Smooth muscle cell of trachea (primary cell): ENCODE measurements at places on chromosomes 2 and 18. TPM values are rescaled to one million over a fixed set of nuclear protein-coding genes. Genes with fewer than 3 reads are reported as not detected.

The SEPTIN10 gene
- total RNA-seq: 79.4 and 143 TPM in 2 replicates

The MOGAT1 gene
- not detected in 2 replicates for total RNA-seq

The RSAD2 gene
- total RNA-seq: 0.44 and 0.50 TPM in 2 replicates

The GKN2 gene
- not detected in 2 replicates for total RNA-seq

The AKAIN1 gene
- not detected in 2 replicates for total RNA-seq

The SLC4A3 gene
- 1.2 and 4.1 TPM in 2 replicates for total RNA-seq

The NETO1 gene
- total RNA-seq: 0.17 TPM in 1 of 2 replicates, not detected in the other

The FAP gene
- 112 and 143 TPM in 2 replicates for total RNA-seq

The SERPINB12 gene
- not detected in 2 replicates for total RNA-seq

The MEP1B gene
- total RNA-seq: 0.17 TPM in 1 of 2 replicates, not detected in the other

The STAT4 gene
- total RNA-seq: 0.99 and 1.2 TPM in 2 replicates

The SERPINB11 gene
- not detected in 2 replicates for total RNA-seq

The SLC9A4 gene
- total RNA-seq: not detected in 2 replicates

The RAB6D gene
- under 0.01 TPM in 1 of 2 replicates, not detected in the other for total RNA-seq

The C2orf42 gene
- 22.8 and 36.2 TPM in 2 replicates for total RNA-seq

The SP140 gene
- total RNA-seq: 0.33 and 0.87 TPM in 2 replicates

The CCL20 gene
- total RNA-seq: 2.2 TPM in 1 of 2 replicates, not detected in the other

The ELOA2 gene
- not detected in 2 replicates for total RNA-seq

The EML6 gene
- 0.15 and 0.66 TPM in 2 replicates for total RNA-seq

The CXCR4 gene
- 1.0 TPM in 1 of 2 replicates, not detected in the other for total RNA-seq

The SIX2 gene
- total RNA-seq: 0.17 TPM in 1 of 2 replicates, not detected in the other

The ADAM23 gene
- total RNA-seq: 10.6 and 13.2 TPM in 2 replicates

The GAL3ST2 gene
- total RNA-seq: 0.15 TPM in 1 of 2 replicates, not detected in the other

The EVA1A gene
- 18.0 and 32.1 TPM in 2 replicates for total RNA-seq

The UGT1A10 gene
- not detected in 2 replicates for total RNA-seq

The ACVR1C gene
- total RNA-seq: 0.44 and 0.50 TPM in 2 replicates

The USP34 gene
- 111 and 123 TPM in 2 replicates for total RNA-seq

The SCYGR4 gene
- not detected in 2 replicates for total RNA-seq

The VIT gene
- total RNA-seq: 1.2 and 2.3 TPM in 2 replicates

The CFAP221 gene
- not detected in 2 replicates for total RNA-seq

The LIPG gene
- 0.58 and 0.83 TPM in 2 replicates for total RNA-seq

The HOXD8 gene
- 0.33 and 0.44 TPM in 2 replicates for total RNA-seq

The INO80B gene
- total RNA-seq: 14.1 and 16.0 TPM in 2 replicates

The TGFA gene
- total RNA-seq: 0.73 TPM in 1 of 2 replicates, not detected in the other

The SERPINB5 gene
- total RNA-seq: 0.29 TPM in 1 of 2 replicates, not detected in the other

The RBFA gene
- 23.7 and 29.4 TPM in 2 replicates for total RNA-seq

The PLB1 gene
- 2.0 and 3.8 TPM in 2 replicates for total RNA-seq

The ACKR3 gene
- 0.73 and 3.0 TPM in 2 replicates for total RNA-seq

The DNAH7 gene
- total RNA-seq: 0.66 and 2.3 TPM in 2 replicates

The SP100 gene
- 106 and 119 TPM in 2 replicates for total RNA-seq

The ST8SIA3 gene
- total RNA-seq: not detected in 2 replicates

The CBLN2 gene
- not detected in 2 replicates for total RNA-seq

The SLC19A3 gene
- total RNA-seq: 0.17 and 0.29 TPM in 2 replicates

The SPATA3 gene
- not detected in 2 replicates for total RNA-seq

The MBP gene
- total RNA-seq: 3.8 and 14.4 TPM in 2 replicates

The R3HDM1 gene
- 6.3 and 18.6 TPM in 2 replicates for total RNA-seq

The ACMSD gene
- total RNA-seq: not detected in 2 replicates

The FZD7 gene
- 17.0 and 82.4 TPM in 2 replicates for total RNA-seq

The CWC22 gene
- total RNA-seq: 20.3 and 27.5 TPM in 2 replicates
